Stimulated activated CD8-positive, alpha-beta memory T cell treated with anti-CD3 and anti-CD28 coated beads, Interleukin-15, amount 100 ng/mL, for 24 hours (primary cell): ENCODE measurements at places on chromosomes 13 and 19.

GRCh38 chr13:46559272-46559805 is 6.4 kb downstream of the LRCH1 start:
- no peak for DNase-seq

DNA sequence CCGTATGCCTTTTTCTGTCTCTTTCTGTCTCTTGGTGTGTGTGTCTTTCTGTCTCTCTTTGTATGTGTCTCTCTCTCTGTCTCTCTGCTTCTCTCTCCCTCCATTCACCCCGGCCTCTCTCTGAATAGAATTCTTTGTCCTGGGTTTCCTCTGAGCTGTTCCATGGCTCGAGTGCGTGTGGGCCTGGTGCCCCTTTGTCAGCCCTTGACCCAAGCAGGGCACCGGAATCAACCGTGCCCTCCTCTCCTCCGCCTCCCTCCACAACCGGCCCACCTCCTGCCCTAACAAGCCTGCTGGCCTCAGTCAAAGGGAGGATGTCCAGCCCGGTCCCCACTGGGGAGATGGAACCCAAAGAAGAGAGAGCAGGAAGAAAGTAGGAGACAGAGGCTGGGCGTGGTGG is 3.2 kb downstream of the AXL start:
- DNase-seq = no peak

GRCh38 chr19:55360902-55361301 is 2.2 kb downstream of the GARIN5B start:
- no peak for DNase-seq

GRCh38 chr19:51489113-51489512 is 10.8 kb downstream of the CEACAM18 start:
- no peak for DNase-seq

DNA sequence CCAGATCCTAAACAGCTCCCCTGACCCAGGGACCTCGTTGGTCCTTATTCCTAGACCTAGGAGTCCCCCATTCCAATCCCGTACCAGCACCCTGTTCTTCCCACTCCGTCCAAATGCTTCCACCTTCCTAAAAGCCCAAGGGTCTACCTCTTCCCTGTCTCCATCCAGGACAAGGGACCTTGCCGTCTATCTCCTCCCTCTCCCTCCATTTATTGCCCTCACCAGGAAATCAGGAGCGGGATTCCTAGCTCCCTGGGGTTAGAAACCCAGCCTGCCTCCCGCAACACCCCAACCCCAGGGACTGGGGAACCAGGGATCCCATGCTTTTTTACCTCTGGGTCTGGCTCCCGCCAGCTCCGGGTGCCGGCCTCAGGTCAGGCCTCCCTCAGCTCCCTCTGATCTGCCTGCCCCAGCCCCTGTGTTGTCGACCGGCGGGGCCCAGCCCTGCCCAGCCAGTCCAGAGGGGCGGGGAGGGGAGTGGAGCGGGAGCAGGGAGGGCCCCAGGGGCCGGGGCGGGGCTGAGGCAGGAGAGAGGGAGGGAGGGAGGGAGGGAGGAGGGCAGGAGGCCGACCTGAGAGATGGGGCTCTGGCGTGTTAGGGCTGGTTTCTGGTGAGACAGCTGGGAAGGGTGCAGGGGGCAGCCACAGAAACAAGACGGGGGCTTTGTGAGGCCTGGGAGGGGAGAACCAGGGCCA is at the start of gene B3GNT8:
B3GNT8 (minus strand) TSS at position 423 of the 695 bp plus-strand sequence. CDS start 596 bp downstream, outside the sequence.
- peak; percentile 8 for DNase-seq
